EH (cell line): ENCODE measurements at places on chromosomes 5 and 9.

DNA sequence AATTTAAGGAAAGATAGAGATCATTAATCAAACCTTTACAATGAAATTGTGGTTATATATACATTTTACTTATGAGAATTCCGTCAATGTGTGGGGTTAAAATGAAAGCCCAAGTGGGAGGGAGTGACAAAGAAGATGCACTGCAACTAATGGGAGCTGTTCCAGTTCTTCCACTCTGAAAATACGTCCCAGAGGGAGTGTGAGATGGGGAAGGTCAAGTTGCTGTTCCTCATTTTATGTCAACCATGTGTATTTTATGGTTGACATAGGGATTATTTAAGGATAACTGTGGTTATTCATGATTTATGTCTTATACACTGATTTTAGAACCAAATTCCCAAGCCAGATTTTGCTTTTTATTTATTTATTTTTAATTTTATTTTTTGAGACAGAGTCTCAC lies 14.2 kb upstream of the RGS3 start:
- DNase-seq = no peak

- no peak for DNase-seq
Measured at GRCh38 chr9:123522251-123522650, 166.3 kb downstream of the CRB2 start.

- DNase-seq = peak; percentile 93
Measured at GRCh38 chr9:120925535-120926396, 830 bp downstream of the TRAF1 start.

- DNase-seq = no peak
Measured at GRCh38 chr9:77020413-77021290, 1.2 kb downstream of the FOXB2 start.

GRCh38 chr5:168449166-168449565 lies 37.1 kb upstream of the RARS1 start:
- DNase-seq = no peak

DNA sequence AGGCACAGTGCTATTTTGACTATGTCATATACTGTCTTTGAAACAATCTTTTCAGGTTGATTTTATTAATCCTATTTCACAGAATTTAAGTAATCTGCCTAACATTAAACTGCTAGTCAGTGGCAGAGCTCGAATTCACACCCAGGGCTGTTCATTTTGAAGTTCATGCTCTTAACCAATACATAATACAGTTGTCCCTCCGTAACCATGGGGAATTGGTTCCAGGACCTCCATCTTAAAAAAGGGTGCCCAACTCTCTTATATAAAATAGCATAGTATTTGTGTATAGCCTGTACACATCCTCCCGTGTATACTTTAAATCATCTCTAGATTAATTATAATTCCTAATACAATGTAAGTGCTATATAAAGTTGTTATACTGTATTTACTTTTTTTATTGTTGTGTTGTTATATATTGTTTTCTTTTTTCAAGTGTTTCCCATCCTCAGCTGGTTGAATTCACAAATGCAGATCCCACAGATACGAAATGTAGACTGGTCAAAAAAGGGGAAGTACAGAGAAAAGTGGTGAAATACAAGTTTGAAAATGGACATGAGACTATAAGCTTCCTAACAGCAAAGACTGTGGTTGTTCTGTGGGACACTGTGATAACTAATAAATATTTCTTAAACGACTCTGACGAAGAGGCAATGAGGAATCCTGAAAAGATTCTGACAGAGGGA lies 18.3 kb downstream of the RFX3 start:
- peak; percentile 18 for DNase-seq

- DNase-seq = no peak
Measured at GRCh38 chr5:147713550-147714295, 68.8 kb downstream of the JAKMIP2 start.

DNA sequence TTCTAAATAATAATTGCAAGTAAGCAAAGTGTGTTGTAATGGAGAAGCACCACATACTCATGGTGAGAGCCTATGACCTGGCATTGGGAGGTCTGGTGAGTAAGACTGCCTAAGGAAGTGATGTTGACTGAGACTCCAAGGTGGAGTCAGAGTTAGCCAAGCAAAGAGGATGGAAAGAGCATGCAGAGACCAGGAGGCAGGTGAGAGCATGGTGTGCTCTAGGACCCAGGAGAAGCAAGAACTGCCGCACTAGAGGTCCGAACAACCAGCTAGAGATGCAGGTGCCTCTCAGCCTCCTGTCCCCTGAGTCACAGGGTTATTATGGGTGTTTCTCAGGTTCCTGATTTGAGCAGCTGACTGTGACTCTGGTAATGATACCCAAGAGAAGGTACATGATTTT lies 27.3 kb downstream of the ANP32B start:
- peak; percentile 35 for DNase-seq

- DNase-seq = no peak
Measured at GRCh38 chr5:23528677-23529076, 21.3 kb downstream of the PRDM9 start.

DNA sequence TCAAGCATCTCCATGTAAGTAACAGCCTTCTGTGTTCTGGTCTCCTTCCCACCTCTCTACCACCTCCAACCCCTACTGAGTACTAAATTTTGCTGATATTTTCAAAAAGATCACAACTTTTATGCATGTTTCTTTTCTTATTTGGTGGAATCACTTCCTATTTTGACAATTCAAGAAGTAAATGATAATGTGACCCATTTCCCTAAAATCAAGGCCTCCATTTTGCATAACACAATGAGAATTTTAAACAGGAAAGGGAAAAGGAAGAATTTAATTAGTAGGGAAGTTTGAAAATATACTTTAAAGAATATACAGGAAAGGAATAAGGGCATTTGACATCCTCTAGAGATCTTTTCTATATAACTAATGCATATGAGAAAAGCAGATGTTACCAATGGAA lies 212.9 kb upstream of the RASA1 start:
- no peak for DNase-seq

- DNase-seq = no peak
Measured at GRCh38 chr5:81147011-81147885, 85.9 kb upstream of the CKMT2 start.

DNA sequence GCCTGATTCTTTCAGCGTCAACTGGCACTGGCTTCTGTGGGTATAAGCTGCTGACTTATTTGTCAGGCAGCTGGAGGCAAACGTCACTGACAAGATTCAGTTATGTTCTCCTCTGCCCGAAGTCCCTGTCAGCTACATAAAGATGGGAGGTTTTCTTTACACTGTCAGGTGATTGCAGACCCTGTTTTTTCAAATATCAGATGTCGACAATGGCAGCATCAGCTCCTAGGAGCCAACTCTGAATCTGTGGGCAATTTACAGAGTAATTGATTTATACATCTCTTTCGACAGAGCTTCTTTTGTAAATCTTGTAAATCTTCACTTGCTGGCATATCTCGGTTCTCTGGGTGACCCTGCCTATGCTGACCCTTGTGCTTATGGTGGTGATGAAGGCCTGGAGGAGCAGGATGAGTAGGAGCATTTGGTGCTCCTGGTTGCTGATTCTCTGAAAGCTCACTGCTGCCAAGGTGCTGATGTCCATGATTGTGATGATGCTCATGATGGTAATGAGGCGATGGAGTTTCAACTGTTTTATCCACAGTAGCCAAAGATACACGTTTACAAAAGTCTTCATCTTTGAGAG lies 10.9 kb downstream of the SELENOP start:
- DNase-seq = no peak

DNA sequence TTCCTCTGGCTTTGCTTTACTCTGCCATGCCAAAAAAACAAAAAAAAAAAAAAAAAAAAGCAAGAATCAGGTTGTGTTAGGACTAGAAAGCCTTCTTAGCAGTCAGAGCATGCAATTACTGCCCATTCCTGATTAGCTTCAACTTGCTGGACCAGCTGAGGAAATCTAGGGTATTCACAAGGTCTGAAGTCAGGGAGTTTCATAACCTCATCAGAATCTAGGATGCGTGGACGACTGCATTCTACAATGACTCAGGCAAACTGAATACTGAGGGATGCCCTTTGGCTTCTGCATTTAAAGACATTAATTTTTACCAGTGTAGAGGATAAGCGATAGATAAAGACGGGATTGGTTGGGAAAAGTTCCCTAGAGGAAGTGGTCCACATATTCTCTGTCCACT lies 39.2 kb upstream of the SHOC1 start:
- peak; percentile 59 for DNase-seq

DNA sequence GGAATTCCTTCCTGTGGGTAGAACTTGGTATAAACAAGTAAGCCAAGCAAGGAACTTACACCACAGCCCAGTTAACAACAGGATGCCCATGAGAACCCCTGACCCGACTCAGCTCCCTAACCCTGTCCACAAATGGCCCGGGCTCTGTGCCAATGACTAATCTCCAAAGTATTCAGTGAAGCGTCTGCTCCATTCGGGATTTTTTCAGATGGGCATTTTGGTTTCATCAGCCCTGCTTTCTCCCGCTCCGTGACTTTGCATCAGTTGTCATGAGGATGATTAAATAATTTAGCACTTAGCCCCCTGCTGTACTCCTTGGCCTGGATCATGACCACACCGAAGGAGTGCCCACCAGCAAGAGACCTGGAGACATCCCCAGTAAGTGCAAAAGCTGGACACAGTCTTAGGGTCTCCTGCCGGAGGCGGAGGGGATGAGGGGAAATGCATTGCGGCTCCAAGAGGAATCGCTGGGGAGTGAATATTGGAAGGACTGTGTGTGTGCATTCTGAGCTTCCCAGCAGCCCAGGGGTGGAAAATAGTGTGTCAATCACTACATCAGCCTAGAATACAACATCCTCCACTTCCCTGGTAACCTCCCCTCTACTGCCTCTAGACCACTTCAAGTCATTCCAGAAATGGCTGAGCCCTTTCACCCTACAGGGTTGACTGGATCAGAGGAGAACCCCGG lies 41.4 kb upstream of the DNAH5 start:
- DNase-seq = peak; percentile 96

DNA sequence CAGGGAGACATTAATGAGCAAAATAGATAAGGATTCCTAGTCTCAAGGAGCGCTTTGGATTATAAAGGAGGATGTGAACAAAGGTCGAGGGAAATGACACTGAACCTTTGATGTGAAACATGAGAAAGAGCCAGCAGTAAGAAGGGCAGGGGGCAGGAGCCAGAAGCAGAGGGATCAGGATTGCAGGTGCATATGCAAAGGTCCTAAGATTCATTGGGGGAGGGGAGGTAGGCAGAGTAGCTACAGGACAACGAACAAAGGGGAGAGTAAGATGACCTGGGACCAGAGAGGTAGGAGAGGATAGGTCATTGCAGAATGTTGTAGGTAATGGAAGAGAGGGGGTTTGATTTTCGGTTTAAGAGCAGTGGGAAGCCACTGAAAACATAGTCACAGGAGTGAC lies 129.2 kb upstream of the TRPM3 start:
- DNase-seq = no peak

DNA sequence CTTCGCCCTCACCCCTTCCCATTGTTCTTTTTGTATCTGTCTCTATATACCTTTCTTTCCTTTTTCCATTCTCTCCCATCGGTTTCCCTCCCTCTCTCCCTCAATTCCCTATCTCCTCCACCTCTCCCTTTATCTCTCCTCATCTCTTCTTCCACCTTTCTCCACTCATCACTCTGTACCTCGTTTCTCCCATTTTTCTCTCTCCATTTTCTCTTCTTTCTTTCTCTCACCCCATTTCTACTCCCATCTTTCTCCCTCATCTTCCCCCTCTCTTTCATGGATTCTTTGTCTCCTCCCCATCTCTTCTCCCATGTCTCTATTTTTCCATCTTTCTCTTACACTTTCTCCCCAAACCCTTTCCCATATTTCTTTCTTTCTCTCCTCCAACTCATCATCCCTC lies 385.9 kb upstream of the CLINT1 start:
- no peak for DNase-seq

- DNase-seq = no peak
Measured at GRCh38 chr5:177171961-177172360, 38.4 kb downstream of the NSD1 start.

GRCh38 chr9:113452113-113452605 lies 11.4 kb upstream of the RGS3 start:
- no peak for DNase-seq

GRCh38 chr5:143121135-143121475 lies 282.4 kb downstream of the NR3C1 start:
- DNase-seq = no peak

DNA sequence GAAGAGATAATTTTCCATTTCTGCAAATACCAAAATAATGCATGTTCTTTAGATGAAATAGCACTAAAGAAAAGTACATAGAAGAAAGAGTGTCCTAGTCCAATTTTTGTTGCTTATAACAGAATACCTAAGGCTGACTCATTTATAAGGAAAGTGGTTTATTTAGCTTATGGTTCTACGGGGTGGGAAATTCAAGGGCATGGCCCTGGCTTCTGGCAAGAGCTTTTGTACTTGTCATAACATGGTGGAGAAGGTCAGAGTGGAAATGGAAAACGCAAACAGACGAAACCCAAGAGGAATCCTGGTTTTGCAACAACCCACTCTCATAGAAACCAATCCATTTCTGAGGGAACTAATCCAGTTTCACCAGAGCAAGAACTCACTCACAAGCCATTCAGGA lies 283.7 kb downstream of the CSNK1G3 start:
- DNase-seq = peak; percentile 16

- DNase-seq = no peak
Measured at GRCh38 chr9:108078811-108079210, 589.2 kb upstream of the KLF4 start.

DNA sequence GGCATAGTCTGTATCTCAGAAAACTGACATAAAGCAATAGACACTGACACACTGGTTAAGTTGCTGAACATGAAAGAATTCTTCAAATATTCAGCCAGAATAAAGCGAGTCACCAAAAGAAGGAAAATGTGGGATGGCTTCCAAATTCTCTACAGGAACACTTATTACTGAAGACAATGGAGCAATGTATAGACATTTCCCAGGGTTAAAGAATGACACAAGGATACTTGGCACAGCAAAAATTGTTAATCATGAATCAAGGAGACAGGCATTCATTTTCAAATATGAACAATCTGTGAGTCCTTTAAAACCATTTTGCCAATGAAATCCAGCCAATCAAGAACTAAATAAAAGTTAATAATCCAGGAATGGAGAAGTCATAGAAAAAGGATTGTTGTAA lies 92.5 kb downstream of the MTX3 start:
- peak; percentile 22 for DNase-seq

GRCh38 chr9:125428902-125429467 lies 167.4 kb downstream of the GAPVD1 start:
- DNase-seq = no peak

GRCh38 chr9:129006328-129007034 lies 21.6 kb downstream of the SH3GLB2 start:
- peak; percentile 77 for DNase-seq

GRCh38 chr5:94564812-94565211 lies 53.6 kb downstream of the KIAA0825 start:
- DNase-seq = no peak
